ENCODE measurements at places on chromosomes 11 and 22.

GRCh38 chr11:35487532-35488078 is 37.8 kb downstream of the PAMR1 start:
- DNase-seq: no peak

- DNase-seq: no peak
These were observed 112.0 kb upstream of the TTC12 start for GRCh38 chr11:113202431-113202830.

GRCh38 chr11:16911186-16911585 is 103.0 kb downstream of the PLEKHA7 start:
- DNase-seq: no peak

DNA sequence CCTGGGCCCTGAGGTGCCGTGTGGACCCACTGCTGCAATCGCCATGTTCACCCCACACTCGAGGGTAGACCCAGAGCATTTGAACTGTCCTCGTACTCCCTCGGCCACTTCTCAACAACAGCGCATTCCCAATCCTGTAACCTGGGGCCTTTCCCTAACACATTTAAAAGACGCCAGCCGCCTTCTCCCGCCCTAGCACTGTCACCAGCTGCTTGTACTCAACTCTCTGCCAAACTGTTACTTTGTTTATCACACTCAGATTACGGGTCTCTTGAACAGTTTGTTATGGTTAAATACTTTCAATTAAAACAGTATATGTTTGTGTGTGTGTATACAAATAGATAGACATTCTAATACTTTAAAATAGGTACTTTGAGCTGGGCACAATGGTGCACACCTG is 20.7 kb downstream of the CDKN1C start:
- no peak for DNase-seq

- no peak for DNase-seq
These were observed 476.9 kb downstream of the MIAT start for GRCh38 chr22:27134315-27134701.

- DNase-seq: no peak
These were observed 6.6 kb upstream of the KCTD17 start for GRCh38 chr22:37044634-37045625.

GRCh38 chr11:118265954-118266353 is 1.9 kb upstream of the MPZL2 start:
- no peak for DNase-seq

- no peak for DNase-seq
These were observed 4.6 kb downstream of the TMEM225 start for GRCh38 chr11:123880912-123881311.

DNA sequence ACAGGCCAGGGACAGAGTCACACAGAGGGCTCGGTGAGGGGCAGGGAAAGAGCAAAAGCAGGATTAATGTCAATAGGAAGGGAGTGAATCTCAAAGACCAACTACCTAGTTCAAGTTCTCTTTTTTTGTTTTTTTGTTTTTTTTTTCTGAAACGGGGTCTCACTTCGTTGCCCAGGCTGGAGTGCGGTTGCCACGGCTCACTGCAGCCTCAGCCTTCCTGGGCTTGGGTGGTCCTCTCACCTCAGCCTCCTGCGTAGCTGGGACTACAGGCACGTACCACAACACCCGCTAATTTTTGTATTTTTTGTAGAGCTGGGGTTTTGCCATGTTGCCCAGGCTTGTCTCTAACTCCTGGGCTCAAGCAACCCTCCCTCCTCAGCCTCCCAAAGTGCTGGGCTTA is 9.7 kb upstream of the BCL9L start:
- no peak for DNase-seq

DNA sequence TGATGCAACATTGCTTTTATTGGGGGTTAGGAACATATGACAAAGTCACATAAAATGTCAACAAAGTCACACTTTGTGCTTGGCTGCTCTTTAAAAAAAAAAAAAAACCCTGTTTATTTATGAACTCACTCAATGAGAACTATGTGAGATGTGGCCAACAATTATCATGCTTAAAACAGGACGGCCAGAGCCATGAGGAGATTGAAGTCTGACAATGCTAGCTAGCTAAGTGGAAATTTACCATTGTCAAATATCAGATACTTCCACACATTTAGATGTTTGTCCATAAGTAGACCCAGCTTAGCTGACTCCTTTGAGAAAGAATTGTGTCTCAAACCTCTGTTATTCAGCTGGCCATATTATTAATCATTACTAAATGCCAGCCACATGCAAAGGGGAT is 26.9 kb downstream of the BLID start:
- no peak for DNase-seq

DNA sequence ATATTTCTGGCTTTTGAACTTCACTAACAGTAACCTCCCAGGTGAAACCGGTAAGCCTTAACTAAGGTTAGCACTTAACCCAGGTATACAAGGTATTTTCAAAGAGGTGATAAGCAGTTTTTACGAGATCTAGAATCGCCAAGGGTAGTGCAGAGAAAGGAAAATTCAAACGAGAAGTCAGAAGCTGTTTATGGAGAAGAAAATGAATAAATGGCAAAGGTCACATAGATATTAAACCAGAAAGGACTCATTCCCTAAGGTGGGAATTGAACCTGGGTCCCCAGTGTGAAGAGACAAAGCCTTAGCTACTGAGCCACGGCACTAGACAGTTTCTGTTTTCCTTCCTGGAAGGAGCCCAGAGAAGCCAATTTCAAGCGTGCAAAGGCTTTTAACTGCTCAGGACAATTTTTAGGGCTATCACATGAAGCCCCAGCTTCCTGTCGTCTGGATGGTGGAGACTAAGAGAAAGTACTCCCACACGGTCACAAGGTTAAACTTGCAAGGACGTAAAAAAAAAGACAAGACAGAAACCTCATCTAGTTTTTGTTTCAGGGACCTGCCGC is 5.7 kb upstream of the C1QTNF6 start:
- DNase-seq: no peak

- no peak for DNase-seq
These were observed 16.0 kb upstream of the SMIM35 start for GRCh38 chr11:118102721-118103261.

DNA sequence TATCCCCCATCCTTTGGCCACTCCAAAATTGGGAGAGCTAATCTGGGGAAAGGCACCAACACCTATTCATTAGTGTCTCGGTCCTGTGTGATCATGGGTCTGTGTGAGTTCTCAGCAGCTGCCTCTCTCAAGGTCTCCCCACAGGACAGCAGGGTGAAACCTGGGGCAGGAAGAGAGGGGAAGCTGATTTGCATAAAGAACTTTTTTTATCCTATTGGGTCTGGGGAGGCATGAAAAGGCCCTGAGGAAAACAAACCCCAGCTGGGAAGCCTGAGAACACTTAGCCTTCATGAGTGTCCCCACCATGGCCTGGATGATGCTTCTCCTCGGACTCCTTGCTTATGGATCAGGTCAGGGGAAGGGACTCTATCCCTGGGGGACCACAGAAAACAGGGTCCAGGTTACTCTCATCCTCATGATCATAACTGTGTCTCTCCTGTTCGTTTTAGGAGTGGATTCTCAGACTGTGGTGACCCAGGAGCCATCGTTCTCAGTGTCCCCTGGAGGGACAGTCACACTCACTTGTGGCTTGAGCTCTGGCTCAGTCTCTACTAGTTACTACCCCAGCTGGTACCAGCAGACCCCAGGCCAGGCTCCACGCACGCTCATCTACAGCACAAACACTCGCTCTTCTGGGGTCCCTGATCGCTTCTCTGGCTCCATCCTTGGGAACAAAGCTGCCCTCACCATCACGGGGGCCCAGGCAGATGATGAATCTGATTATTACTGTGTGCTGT is 116.0 kb upstream of the TOP3B start:
- no peak for DNase-seq

DNA sequence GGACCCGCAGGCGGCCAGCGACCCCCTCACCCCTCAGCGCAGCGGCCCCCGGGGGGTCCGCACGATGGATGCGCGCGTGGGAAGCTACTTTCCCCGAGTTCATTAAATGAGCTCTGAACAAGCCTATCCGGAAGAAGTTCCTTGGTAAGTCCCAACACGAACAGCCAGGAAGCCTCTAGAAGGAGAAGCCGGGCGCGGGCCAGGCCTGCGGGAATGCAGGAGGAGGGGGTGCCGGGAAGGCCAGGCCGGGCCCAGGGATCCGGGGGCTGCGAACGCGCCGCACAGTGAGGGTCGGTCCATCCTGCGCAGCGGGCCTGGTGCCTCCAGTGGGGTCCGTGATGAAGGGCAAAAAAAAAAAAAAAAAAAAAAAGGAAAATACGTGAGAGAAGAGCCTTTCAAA is 36.9 kb downstream of the TOLLIP start:
- no peak for DNase-seq

- no peak for DNase-seq
These were observed 238.1 kb upstream of the TENM4 start for GRCh38 chr11:79678780-79679452.

DNA sequence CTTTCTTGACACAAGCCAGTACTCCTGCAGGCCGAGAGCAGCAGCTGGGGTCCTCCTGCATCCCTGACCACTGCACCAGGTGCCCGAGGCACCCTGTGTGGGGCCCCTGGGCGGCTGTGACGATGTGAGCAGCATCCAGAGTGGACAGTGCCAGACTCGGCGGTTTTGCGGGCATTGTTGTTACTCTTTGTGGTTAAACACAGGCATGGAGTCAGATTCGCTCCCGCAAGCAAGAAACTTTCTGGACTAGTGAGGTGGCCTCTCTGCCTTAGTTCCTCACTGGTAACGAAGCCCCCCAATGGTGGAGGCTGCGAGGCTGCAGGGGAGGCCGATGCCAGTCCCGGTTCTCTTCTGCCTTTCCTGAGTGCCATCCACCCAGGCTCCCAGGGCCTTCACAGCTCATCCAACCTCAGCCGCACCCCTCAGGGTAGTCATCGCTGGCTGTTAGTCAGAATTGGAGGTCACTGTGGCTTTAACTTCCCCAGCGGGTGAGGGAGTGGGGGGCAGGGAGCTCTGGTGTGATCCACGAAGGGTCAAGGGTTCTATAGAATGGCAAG is 3.7 kb upstream of the CLDN5 start:
- DNase-seq: no peak

- DNase-seq: no peak
These were observed 130.5 kb downstream of the KIRREL3 start for GRCh38 chr11:126870021-126870420.

GRCh38 chr22:22348127-22348814 is 103.7 kb downstream of the VPREB1 start:
- DNase-seq: no peak

- no peak for DNase-seq
These were observed 146.8 kb downstream of the MN1 start for GRCh38 chr22:27654546-27655445.

- DNase-seq: no peak
These were observed 41.6 kb downstream of the FANCF start for GRCh38 chr11:22583963-22584492.

- DNase-seq: no peak
These were observed 640.2 kb upstream of the LUZP2 start for GRCh38 chr11:23856654-23857053.

GRCh38 chr11:11077898-11078297 is 220.0 kb upstream of the ZBED5 start:
- DNase-seq: no peak

DNA sequence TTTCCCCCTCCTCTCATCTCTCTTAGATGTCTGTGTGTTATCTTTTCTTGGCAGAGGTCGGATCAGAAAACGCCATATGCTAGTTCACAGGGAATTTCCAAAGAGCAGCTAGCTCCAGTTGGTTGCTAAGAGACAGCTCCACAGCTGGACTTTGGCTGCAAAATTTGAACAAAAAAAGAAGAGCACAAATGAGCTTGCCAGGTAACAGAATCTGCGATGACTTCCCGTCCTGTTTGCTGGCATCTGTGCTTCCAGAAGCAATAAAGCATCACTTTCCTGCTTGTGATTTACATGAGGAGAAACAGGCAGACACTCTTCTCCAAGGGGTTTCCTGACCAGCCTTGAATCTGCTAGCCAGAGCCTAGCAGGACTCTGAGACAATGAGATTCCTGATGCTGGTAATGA is 596.0 kb upstream of the B3GAT1 start:
- DNase-seq: no peak

Measured in stimulated activated CD4-positive, alpha-beta T cell treated with anti-CD3 and anti-CD28 coated beads, Interleukin-1b, Interleukin-23, amount 100 ng/mL, for 1 hour (primary cell).